Activated gamma-delta T cell (primary cell): ENCODE measurements at places on chromosomes 12 and 14.

DNA sequence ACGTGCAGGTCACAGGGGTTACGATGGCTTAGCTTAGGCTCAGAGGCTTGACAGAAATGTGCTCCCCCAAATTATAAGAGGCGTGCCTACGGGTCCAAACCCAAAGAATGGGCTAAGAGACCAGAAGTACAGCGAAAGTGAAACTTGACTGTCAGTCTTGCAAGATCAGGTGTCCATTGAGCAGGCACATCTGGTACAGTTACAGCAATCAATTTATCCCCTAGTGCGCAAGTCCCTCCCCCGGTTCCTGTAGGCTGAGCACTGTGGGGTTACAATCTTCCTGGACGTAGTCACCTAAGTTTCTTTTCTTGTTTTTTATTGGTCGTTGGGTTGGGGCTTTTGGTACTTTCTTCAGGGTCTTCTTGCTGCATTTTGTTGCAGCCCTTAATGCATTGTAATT is 134.2 kb downstream of the UNC79 start:
- no peak for DNase-seq

DNA sequence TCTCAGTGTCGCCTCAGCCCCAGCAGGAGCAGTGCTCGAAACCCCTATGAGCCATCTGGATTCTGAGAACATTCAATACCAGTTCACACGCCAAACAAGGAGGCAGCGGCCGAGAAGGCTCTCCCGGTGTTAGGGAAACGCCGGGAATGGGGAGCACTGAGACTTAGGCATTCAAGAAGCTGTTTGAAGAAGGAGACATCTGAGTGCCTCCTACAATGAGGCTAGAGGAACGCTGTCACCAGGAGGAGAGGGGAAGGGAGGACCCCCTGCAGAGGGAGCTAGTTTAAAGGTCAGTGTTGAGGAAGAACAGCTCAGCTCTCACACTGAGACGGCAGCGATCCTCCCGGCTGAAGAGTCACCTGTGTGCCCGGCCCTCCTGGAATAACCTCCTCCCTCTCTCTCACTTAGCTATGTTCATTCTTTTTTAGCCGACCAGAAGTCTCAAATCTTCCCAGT is 69.9 kb downstream of the SERPINA3 start:
- DNase-seq = no peak

DNA sequence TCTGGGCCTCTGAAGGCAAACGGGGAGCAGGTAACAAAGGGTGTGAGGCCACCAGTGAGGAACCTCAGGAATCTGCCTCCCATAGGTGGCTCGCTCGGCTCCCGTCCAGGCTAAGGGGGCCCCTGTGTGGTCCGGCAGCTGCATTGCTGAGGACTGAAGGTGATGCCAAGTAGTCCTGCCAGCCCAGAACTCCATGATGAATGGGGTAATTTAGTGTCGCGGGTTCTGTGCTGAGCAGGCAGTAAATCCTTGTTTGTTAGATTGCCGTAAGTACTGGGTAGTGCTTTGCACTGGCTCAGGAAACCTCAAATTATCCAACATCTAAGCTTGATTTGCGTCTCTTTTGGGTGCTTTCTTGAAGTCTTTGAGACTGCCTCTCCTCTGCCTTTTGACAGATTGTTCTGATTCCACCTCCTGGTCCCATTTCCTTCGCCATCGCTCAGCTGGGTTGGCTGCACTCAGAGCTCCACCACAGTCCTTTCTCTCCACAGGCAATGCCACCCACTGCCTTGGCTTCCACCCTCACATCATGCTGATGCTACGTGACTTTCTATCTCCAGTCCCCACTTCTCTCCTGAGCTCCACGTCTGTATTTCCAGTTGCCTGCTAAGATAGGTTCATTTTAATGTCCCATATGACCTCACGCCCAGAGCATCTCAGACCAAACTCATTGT is 392.0 kb downstream of the FUT8 start:
- DNase-seq = no peak

DNA sequence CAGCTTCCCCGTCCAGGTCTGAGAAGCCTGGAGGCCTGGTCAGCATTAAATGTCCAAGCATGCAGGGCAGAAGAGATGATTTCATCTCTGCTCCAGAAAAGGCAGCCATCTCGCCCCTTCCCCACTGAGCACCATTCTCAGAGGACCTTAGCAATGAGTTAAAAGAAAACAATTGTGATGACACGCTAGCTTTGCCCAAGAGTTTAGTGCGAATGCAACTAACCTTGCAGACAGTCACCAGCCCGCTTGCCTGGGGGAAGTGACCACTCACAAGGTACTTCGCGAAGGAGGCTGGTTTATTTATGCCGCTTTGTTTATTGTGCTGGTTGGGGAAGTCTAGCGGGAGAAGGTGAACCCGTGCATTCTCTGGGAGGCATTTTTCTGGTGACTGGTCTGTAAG is 170.7 kb downstream of the RBM19 start:
- DNase-seq = no peak
